ENCODE measurements at places on chromosomes 16 and 17. TPM values are rescaled to one million over a fixed set of nuclear protein-coding genes. Genes with fewer than 3 reads are reported as not detected.

CHST6 gene
- 1.3 TPM for total RNA-seq

TBC1D3I gene
- total RNA-seq, result not detected

FBXL16 gene
- 1.8 TPM for total RNA-seq

ADAD2 gene
- total RNA-seq, result not detected

ALOX15 gene
- total RNA-seq, result not detected

B4GALNT2 gene
- 0.98 TPM for total RNA-seq

PYY gene
- total RNA-seq, result not detected

MARCHF10 gene
- not detected for total RNA-seq

DGKE gene
- 4.8 TPM for total RNA-seq

ACBD4 gene
- 4.8 TPM for total RNA-seq

SLC5A11 gene
- not detected for total RNA-seq

MYH13 gene
- total RNA-seq, result not detected

DCTN5 gene
- total RNA-seq, result 48.0 TPM

ATP5PD gene
- 301 TPM for total RNA-seq

TAT gene
- total RNA-seq, result not detected

PRMT7 gene
- 43.9 TPM for total RNA-seq

SLC16A11 gene
- not detected for total RNA-seq

PRR11 gene
- 147 TPM for total RNA-seq

DPEP2 gene
- not detected for total RNA-seq

RUNDC3A gene
- total RNA-seq, result 0.92 TPM

CD19 gene
- not detected for total RNA-seq

ITGAL gene
- total RNA-seq, result not detected

C17orf78 gene
- not detected for total RNA-seq

FTO gene
- total RNA-seq, result 61.7 TPM

NPIPB8 gene
- total RNA-seq, result not detected

NPIPB6 gene
- total RNA-seq, result 0.49 TPM

TPSG1 gene
- not detected for total RNA-seq

MBTD1 gene
- 5.1 TPM for total RNA-seq

CAPNS2 gene
- total RNA-seq, result 58.2 TPM

MILR1 gene
- 0.28 TPM for total RNA-seq

NXPH3 gene
- total RNA-seq, result 0.23 TPM

ADAP2 gene
- 6.8 TPM for total RNA-seq

HAS3 gene
- total RNA-seq, result 31.9 TPM

All from airway epithelial cell (primary cell).